ENCODE measurements at places on chromosomes 5 and 9.
A peak's percentile ranks its signal among the peaks of the same experiment; 100 is the strongest.

GRCh38 chr5:58088941-58089340, 370.9 kb downstream of the PLK2 start:
- no peak for DNase-seq

- peak; percentile 18 for DNase-seq
Observed at GRCh38 chr9:26789959-26790358, 102.6 kb downstream of the CAAP1 start.

DNA sequence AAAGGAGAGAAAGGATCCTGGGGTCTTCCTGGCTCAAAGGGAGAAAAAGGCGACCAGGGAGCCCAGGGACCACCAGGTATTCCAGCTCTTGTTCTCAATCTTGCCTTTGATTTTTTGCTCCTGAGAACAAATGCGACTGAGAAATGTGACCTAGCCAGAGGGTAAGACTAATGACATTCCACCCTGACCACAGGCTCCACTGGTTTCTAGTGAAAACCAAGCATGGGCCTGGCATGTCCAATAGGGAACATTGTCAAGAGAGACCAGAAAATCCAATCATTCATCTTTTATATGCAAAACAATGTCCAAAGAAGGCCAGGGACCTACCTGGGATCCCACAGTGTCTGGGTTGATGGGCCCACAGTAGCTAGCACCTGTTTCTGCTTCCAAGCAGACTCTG, 50.3 kb upstream of the TGFBR1 start:
- no peak for DNase-seq

DNA sequence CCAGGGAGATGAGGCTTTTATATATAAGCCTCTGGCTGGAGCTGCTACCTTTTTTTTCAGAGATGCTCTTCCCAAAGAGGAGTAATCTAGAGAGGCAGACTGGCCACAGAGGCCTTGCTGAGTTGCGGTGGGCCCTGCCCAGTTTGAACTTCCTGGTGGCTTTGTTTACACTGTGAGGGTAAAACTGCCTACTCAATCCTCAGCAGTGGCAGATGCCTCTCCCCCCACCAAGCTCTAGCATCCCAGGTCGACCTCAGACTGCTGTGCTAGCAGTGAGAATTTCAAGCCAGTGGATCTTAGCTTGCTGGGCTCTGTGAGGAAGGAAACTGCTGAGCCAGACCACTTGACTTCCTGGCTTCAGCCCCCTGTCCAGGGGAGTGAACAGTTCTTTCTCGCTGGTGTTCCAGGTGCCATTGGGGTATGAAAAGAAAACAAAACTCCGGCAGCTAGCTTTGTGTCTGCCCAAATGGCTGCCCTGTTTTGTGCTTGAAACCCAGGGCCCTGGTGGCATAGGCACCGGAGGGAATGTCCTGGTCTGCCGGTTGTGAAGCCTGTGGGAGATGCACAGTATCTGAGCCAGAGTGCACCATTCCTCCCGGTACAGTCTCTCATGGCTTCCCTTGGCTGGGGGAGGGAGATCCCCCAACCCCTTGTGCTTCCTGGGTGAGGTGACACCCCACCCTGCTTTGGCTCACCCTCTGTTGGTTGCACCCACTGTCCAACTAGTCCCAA, 219.5 kb upstream of the IZUMO3 start:
- no peak for DNase-seq

- no peak for DNase-seq
Observed at GRCh38 chr9:128540634-128541360, 11.6 kb upstream of the SPTAN1 start.

DNA sequence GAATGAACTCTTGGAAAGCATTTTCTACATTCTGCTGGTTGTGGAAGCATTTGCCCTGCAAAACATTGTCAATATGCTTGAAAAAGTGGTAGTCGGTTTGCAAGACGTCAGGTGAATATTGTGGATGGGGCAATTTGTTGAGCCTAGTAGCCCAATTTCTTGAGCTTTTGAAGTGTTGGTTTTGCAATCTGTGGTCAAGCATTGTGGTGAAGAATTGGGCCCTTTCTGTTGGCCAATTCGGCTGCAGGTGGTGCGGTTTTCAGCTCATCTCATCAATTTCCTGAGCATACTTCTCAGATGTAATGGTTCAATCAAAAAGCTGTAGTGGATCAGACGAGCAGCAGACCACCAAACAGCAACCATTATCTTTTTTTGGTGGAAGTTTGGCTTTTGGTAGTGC, 426.8 kb upstream of the CDH9 start:
- no peak for DNase-seq

DNA sequence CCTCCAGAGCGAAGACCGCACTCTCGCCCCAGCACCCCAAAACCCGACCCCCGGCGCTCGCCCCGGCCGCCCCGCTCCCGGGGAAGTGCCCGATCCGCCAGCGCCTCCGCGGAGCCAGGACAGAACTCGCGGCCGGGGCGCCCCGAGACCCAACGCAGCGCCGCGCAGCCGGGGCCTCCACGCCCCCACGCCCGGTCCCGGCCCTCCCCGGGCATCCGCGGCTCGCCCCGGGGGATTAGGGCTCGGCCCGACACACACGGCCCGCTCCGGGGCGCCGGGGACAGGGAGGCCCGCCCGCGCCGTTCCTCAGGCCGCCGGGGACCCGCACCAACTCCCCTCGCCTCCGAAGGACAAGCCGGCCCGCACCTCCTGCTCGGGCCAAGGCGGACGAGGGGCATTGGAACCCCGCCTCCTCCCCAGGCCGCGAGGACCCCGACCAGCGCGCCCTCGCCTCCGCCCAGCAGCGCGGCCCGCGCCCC, 544 bp downstream of the FNBP1 start:
- no peak for DNase-seq

DNA sequence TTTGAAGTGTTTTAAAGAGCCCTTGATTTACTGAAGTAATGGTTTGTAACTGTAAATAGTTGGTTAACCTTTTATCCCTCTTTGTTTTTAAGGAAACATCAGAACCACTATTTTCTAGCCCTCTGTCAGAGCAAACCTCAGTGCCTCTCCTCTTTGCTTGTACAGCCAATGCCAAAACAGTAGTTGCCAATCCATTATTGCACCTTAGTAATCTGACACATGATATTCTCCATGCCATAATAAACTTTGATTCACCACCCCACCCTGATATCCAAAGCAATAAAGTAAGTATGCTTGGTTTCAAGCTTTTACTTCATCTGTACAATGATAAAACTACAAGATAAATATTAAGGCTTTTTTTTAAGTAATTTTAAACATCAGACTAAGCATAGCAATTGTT, 100.8 kb downstream of the DMXL1 start:
- DNase-seq, result no peak
